ENCODE measurements at places on chromosomes 12 and 14.

- DNase-seq = no peak
These were observed 498 bp downstream of the GPR132 start for GRCh38 chr14:105064721-105065143.

DNA sequence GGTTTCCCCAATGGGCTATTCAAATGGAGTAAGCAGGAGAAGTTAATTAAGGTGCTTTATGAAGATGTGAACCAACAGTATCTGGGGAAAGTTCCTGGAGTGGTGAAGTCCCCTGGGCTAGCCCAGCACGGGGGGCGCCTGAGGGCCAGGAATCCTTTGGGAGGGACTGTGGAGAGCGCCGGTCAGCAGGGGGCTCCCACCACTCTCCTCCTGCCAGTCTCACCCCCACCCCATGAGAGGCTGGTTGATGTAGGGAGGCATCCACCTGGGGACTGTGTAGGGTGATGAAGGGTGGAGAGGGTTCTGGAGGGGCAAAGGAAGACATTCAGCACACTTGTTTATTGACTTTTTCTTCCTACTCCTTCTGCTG is 4.4 kb downstream of the CEBPE start:
- DNase-seq = no peak

GRCh38 chr12:88805692-88806091 is 225.4 kb upstream of the KITLG start:
- no peak for DNase-seq

GRCh38 chr14:31510222-31510621 is 22.4 kb upstream of the GPR33 start:
- no peak for DNase-seq

- DNase-seq = no peak
These were observed 103.0 kb downstream of the SAMD4A start for GRCh38 chr14:54669721-54670561.

DNA sequence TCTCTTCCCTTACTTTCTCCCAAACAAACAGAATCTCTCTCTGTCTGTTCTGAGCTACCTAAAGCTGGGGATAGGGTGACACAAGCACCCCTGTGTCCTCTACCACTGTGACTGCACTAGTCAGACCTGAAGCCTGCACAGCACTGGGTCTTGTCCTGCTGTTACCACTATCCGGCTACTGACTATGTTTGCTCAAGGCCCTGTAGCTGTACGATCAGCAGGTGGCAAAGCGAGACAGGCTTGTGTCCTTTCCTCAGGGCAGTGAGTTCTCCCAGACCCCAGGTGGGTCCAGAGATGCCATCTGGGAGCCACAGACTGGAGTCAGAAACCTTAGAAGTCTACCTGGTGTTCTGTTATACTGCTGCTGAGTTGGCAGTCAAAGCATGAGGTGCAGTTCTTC is 116.4 kb downstream of the NUBPL start:
- DNase-seq = no peak

- no peak for DNase-seq
These were observed 96.8 kb upstream of the SYT10 start for GRCh38 chr12:33536431-33536830.

Measured in T-helper 9 cell (primary cell).